Suprapubic skin (tissue), 4 donors: ENCODE measurements at places on chromosomes 11 and 22. TPM values are rescaled to one million over a fixed set of nuclear protein-coding genes. Genes with fewer than 3 reads are reported as not detected.

Gene GUCY1A2
- 2.7 TPM for total RNA-seq

Gene CTSC
- 59.0 TPM for total RNA-seq

Gene CEP126
- total RNA-seq, result 2.4 TPM

Gene PRR33
- not detected for total RNA-seq

Gene HIC2
- 4.2 TPM for total RNA-seq

Gene SMIM35
- not detected for total RNA-seq

Gene APOL1
- total RNA-seq, result 2.6 TPM

Gene CD6
- total RNA-seq, result 0.15 TPM
